ENCODE measurements at places on chromosomes 12 and 14. TPM values are rescaled to one million over a fixed set of nuclear protein-coding genes. Genes with fewer than 3 reads are reported as not detected.

CLEC1B gene
- 0.57 TPM for polyA plus RNA-seq

GRCh38 chr12:25573346-25573745 lies 20.3 kb upstream of the LMNTD1 start:
- DNase-seq: no peak

ZDHHC22 gene
- 0.02 TPM for polyA plus RNA-seq

- DNase-seq: no peak
Observed at GRCh38 chr12:65968359-65968758, 144.1 kb downstream of the HMGA2 start.

GRCh38 chr12:62776997-62777396 lies 158.0 kb downstream of the PPM1H start:
- no peak for DNase-seq

DNA sequence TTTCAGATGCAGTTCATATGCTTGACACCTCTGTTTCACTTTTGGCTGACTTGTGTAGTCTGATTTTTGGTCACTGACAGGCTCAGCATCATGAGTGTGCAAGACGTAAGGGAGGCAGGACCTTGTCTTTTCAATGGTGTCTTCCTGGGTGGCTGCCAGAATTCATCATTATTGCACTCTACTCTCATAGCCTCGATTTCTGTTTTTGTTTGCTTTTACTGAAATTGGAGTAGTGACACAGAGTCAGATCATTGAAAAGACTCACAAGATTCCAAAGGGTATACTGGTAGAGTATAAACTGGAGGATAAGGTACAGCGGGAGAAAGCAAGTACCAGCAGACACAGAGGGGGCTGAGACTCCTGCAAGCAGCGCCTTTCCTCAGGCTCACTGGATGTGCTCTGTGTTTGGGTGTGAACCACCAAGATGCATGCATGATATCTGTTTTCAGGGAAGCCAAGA lies 126.3 kb upstream of the FGD4 start:
- no peak for DNase-seq

- peak; percentile 47 for DNase-seq
Observed at GRCh38 chr14:61561657-61562276, 133.5 kb upstream of the HIF1A start.

DNA sequence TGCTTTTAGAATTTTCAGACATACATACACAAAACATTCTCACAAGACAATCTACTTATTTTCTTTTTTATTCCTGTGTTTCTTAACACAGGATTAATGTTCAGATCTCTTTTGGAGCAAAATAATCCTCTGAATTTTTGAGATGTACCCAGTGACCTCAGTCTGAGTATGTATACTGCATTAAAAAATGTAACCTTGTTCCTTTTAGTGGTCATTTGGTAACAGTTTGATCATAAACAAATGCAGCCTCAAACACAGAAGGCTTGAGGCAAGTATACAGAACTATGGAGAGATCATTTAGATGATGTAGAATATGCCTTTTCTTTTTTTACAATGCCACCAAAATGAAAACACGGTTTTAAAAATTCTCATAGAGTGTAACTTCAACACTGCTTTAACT lies 9.7 kb downstream of the HIF1A start:
- DNase-seq: no peak

- DNase-seq: no peak
Observed at GRCh38 chr12:104422441-104422840, 34.3 kb upstream of the CHST11 start.

GRCh38 chr14:96573473-96574100 lies 71.4 kb downstream of the PAPOLA start:
- no peak for DNase-seq

- no peak for DNase-seq
Observed at GRCh38 chr12:99343960-99344359, 303.6 kb upstream of the GARIN6 start.

GRCh38 chr12:120847814-120848213 lies 56.3 kb downstream of the SPPL3 start:
- DNase-seq: no peak

SNAPC1 gene
- polyA plus RNA-seq: 4.2 TPM

DNA sequence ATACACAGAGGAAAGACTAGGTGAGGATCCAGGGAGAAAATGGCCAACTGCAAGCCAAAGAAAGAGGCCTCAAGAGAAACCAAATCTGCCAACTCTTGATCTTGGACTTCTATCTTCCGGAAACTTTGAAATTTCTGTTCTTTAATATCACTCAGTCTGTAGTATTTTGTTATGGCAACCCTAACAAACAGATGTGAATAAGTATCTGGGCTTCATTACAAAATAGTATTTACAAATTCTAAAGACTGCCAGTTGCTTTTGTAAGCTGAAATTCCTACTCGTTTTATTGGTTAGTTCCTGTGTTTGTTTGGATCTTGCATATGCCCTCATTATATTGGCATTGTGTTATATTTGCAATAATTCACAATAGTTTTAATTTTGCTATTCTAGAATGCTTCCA lies 143.2 kb upstream of the USP15 start:
- DNase-seq: no peak

GRCh38 chr12:69388371-69388770 lies 28.8 kb downstream of the YEATS4 start:
- DNase-seq: peak; percentile 78

GRCh38 chr12:107978641-107979040 lies 150.4 kb upstream of the WSCD2 start:
- DNase-seq: no peak

GRCh38 chr12:16348435-16349130 lies 1.1 kb downstream of the MGST1 start:
- peak; percentile 7 for DNase-seq

ACRBP gene
- 0.93 TPM for polyA plus RNA-seq

- no peak for DNase-seq
Observed at GRCh38 chr12:80952443-80952842, 14.7 kb upstream of the LIN7A start.

DNA sequence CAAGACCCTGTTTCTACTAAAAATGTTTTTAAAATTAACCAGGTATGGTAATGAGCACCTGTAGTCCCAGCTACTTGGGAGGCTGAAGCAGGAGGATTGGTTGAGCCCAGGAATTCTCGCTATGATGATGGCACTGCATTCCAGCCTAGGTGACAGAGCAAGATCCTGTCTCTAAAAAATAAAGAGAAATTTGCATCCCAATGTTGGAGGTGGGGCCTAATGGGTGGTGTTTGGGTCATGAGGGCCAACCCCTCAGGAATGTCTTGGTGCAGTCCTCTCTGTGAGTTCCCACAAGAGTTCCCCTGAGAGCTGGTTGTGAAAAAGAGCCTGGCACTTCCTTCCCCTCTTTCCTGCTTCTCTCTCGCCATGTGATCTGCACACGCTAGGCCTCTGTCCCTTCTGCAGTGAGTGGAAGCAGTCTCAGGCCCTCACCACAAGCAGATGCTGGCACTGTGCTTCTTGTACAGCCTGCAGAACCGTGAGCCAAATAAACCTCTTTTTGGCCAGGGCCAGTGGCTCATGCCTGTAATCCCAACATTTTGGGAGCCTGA lies 11.3 kb downstream of the ACOT6 start:
- no peak for DNase-seq

GRCh38 chr12:13135371-13136178 lies 32.1 kb upstream of the GSG1 start:
- DNase-seq: peak; percentile 70

KRT83 gene
- not detected for polyA plus RNA-seq

DNA sequence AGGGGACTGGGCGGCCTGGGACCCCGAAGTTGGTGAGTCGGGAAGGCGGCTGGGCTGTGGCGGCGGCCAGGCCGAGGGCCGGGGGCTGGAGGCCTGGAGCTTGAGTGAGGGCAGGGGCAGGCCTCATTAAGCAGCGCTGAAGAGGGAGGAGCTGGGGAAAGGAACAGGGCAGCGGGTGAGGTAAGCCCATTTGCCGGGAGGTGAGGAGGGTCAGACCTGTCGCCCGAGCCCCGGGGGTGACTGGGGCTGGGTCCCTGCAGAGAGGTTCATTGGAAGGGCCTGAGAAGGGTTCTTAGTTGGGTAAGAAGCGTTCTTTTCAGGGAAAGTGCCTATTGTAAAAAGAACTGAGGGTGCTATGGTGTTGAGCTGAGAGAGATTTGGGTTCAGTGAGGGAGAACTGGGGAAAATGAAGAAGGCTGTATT lies 441 bp downstream of the RAB5B start:
- DNase-seq: no peak

- DNase-seq: no peak
Observed at GRCh38 chr12:72777806-72778205, 505.6 kb downstream of the TRHDE start.

DNA sequence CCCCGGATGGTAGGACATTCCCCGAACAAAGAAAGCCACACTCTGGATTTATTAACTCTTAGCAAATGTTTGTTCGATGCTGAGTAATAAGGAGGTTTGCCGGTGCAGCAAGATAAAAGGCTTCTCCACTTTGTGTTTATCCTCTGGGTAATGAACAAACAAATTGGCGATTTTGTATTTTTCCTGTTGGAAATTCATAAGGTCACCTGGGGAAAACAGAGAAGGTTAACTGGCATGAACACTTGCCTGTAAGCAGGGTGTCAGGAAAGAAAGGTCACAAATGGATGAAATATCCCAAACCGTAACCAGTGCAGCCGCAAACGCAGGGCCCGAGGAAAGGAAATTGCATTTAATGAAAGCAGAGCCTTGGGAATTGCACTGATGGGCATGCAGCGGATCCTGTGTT lies 132.8 kb downstream of the RMST start:
- DNase-seq: no peak

GRCh38 chr14:99682809-99683618 lies 1.1 kb upstream of the CYP46A1 start:
- DNase-seq: peak; percentile 78

GRCh38 chr14:103109535-103110441 lies 13.5 kb upstream of the TNFAIP2 start:
- DNase-seq: peak; percentile 64

- no peak for DNase-seq
Observed at GRCh38 chr12:100359822-100360221, 2.9 kb downstream of the SLC17A8 start.

DNA sequence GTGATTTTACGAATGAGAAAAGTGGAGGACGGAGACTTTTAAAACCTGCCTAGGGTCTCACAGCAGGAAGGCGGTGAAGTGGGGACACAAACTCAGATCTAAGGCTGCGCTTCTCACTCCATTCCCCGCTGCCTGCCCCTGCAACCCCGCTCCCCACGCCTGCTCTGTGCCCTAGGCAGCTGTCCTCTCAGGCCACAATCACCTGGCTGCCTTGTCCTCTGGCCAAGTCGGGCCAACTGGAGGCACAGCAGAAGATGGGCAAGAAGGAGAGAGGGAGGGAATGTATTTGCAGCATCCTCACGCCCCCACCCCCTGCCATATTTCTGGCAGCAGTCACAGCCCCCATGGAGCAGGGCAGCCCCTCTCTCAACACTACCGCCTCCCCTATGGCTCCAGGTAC lies 94.9 kb downstream of the CHGA start:
- no peak for DNase-seq

DNA sequence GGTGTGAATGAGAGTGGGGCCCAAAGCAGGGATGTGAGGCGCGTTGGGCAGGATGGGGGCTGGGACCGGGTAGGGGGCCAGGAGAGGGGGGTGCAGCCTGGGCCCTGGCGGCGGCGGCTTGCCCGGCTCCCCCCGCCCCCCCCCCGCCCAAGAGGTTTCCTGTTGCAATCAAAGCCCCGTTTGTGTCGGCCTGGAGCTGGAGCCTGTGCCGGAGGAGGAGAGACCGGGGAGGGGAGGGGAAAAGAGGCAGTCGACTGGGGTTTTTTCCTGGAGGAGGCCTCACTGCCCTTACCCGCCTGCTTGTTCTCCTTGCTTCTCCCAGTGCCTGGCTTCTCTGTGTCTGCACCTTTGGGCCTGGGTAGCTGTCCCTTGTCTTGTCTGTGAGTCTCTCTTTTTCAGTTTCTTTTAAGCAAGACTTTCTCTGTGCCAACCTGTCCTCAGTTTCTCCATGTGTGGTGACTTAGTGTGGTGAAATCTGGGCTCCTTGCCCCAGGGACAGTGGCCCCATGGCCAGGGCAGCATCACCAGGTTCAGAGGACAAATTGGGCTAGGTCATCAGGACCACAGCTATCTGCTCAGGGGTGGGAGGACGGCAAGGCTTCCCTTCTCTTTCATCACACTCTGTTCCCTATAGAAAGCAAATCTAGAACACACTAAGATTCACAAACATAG lies 8.5 kb downstream of the RARG start:
- DNase-seq: peak; percentile 89

GRCh38 chr14:104530646-104531045 lies 48.9 kb upstream of the C14orf180 start:
- DNase-seq: no peak

DNA sequence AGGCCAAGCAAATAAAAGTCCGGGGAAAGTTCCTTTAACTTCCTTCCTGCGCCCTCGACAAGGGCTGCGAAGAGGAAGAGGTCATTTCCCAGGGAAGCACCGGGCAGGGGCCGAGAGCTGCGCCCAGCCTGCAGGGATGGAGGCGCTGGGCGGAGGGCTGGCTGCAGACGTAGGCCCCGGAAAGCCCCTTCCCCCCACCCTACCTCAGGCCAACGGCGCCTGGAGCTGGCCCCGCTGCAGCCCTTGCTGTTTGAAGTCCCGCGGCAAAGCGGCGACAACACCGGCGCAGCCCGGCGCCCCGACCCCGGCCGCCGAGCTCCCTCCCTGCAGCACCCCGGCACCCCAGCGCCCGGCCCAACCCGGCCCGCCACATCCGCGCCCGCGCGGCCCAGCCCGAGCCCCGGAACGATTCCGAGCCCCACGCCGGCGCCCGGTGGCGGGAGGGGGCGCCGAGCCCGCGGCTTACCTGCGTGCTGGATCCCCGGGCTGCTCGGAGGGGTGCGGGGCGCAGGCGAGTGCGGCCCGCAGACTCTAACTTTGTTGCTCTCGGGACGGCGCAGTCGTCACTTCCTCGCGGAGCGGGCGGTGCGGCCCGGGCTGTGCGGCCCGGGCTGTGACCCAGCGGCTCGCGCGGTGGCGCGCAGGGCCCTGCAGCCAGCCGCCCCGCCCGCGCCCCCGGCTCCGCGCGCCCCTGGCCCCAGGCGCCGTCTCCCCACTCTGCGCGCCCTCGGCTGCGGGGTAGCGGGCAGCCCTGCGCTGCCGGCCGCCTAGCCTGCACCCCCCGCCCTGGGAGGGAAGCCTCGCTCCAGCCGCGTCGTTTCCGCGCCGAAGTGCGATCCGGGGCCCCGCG lies 64.8 kb upstream of the PTGR2 start:
- peak; percentile 88 for DNase-seq

DNA sequence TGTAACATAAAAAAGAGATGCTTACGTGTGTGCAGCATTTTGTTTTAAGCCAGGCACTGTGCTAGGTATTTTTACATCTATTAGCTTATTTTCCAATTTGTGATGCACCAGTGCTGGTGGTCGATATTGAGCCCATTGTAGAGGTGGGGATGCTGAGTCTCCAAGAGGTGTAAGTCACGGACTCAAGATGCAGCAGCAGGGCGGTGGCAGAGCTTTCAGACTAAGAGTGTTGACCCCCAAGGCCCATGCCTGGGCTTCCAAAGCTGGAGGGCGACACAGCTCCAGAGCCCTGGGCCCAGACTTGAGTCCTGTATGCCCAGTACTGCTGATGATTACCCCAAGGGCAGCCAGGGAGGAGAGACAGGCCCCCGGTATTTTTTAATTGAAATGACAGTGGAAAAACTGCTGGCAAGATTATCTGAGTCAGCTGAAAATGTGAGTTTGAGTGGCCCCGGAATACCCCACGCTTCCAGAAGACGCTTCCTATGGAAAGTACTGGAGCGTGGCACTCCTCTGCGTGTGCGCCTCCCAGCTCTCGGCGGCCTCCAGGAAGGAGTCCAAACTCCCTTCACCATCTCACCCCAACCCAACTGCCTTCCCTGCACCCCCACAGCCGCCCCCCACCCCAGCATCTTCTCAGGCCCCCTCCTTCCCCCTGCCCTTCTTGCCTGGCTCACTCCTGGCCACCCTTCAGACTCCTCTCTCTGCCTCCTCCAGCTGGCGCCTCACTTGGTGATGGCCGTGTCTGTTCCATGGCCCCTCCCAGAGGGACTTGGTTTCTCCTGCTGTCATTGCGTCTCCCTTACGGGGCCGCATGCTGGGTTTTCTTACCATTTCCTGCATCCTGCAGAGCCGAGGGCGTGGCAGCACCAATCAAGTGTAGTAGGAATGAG lies 40.7 kb downstream of the ELK3 start:
- DNase-seq: no peak

All from lung (tissue), 17 donors.